Activated CD4-positive, alpha-beta T cell treated with anti-CD3 and anti-CD28 coated beads, Interleukin-10, Interleukin-2, amounts not matched to agents 100 ng/mL and 50 ng/mL, durations not matched to agents 16 hours and 8 hours (primary cell): ENCODE measurements at places on chromosomes 2 and 18.

GRCh38 chr2:200428961-200429665, 80.8 kb downstream of the KCTD18 start:
- DNase-seq: no peak

GRCh38 chr18:26757263-26758019, 108.1 kb downstream of the AQP4 start:
- DNase-seq: no peak

DNA sequence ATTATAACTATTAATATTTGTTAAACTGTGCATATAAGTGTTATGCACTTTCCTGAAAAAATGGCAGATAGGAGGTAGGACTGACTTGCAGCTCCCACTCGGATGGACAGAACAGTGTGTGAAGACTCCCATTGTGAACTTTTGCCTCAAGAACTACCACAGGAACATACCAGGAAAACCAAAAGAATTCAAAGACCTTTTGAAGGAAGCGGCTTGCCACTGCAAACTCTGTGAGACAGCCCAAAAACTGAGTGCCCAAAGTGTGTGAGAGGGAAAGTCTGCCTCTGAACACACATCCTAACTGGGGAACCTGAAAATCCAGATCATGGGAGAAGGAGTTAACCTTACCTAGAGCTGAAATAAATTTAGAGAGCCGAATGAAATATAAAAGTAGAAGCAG, 171.0 kb downstream of the ZBTB7C start:
- DNase-seq: no peak

DNA sequence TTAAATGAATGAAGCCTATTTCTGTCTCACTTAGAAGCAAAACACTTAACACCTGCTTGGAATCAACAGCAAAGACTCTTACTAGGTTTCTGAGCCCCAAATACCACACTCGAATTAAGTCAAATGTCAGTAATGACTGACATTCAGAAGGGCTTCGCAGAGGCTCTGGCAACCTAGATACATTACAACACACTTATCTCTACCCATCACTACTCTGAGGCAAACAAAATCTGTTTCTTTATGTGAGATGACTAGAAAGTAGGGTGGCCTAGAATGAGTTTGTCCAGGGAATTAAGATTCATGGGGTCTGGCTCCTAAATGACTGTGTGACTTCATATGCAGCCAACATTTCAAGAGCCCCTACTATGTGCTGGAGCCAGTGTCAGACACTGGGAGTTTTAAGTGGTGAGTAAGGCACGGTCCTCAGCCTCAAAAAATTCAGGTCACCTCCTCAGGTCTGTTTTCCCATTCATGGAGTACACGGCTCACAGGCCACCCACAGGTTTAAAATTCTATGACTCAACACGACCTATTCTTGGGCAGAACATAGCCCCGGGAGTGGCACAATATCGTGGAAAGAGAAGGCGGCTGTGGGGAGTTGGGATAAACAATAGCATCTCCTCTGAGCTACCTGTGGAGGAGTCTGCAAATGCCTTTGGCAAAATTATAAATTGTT, 150.3 kb upstream of the ZFP36L2 start:
- DNase-seq: no peak
